ENCODE measurements at places on chromosomes 7 and 10.

DNA sequence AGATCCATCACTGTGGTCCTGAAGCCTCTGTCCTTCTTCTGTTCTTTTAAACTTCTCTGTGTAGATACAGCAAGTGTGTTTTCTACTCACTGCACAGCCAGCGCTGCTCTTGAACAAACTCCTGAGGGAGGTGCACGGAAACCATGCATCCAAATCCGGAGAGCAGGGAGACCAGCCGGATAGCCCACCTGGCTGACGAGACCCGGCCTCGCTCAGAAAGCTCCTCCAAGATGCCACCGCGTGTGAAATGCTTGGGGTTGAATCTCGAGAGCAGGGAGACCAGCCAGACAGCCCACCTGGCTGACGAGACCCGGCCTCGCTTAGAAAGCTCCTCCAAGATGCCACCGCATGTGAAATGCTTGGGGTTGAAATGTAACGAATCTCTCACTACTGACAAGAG lies 602.0 kb downstream of the PTPRN2 start:
- no peak for DNase-seq

- no peak for DNase-seq
These were observed 122.0 kb upstream of the LAMB4 start for GRCh38 chr7:108252177-108252576.

DNA sequence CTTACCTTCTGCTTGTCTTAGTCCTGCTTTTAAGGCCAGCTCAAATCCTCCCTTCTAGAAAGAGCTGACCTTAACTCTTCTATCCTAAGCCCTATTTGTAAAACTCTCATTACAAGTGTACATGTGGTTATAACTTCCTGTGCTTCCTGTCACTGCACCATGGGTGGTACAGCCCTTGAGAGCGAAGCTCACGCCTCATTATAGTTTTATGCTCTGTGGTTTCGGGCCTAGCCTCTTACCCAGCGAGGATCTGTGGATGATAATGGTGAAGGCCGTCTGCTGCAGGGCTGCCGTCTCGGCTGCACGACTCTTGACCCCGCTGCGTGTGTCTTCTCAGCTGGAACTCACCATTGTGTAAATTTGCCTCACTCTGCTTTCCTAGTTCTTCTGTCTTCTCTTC lies 74.6 kb downstream of the CUL1 start:
- no peak for DNase-seq

DNA sequence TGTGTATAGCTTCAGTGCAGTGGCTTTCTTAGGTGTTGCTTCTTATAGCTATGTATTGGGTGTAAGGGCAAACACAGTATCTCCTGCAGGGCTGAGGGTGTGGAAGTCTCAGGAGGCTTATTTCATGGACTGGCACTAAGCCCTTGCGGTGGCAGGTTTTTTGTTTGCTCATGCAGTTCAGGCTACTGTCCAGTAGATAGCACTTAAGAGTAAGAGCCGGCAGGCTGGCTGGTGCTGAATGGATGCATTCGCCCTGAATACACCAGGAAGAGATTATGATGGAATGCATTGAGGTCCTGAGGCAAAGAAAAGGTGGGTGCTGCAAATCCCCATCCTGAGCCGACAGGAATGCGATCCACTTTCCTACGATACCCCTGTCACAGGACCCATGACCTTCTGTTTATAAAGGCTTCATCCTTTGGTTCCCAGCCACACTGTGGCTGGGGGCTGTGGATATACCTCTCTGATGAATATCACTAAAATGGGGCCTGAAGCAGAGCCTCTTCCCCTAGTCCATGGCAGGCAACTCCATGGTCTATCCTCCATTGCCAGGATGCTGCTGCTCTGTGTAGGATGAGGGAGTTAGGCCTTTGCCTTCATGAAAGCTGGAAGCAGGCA lies 44.9 kb downstream of the ANXA8 start:
- peak; percentile 55 for DNase-seq

DNA sequence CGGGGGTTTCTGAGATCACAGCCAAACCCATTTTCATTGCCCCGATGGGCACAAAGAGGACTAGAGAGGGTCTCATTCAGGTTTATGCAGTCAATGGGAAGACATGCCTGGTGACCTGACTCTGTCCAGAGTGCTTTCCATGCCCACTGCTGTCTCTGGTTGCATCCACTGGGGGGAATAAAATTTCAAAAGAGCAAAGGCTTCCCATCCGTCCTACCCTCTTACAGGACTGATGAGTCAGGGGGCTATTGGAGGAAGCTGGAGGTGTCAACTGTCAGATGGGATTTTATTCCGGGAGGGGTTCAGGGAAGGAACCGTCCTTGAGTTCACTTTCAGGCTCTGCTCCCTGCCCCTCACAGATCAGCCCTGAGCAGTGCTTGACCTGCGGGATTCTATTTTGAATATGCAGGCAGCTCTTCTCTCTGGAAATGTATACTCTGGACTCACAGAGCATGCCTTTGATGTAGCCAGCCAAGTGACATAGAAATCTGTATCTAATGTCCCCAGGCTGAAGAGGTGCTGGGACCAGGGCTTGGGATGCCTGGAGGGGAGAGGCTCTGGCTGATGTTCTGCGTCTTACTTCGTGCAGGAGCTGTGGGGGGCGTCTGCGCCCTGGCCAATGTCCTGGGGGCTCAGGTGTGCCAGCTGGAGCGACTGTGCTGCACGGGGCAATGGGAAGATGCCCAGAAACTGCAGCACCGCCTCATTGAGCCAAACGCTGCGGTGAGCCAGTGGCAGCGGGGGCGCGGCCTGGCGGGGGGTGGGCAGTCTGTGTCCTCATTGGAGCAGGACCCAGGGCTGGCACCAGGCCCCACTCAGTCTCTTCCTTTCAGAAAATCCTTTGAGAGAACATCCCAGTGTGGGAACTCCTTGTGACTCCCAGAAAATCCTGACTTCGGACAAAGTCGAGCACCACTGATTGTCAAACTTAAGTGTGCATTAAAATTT lies 12.0 kb downstream of the C10orf62 start:
- DNase-seq = no peak

GRCh38 chr10:100579261-100580090 lies 43.7 kb downstream of the HIF1AN start:
- no peak for DNase-seq

DNA sequence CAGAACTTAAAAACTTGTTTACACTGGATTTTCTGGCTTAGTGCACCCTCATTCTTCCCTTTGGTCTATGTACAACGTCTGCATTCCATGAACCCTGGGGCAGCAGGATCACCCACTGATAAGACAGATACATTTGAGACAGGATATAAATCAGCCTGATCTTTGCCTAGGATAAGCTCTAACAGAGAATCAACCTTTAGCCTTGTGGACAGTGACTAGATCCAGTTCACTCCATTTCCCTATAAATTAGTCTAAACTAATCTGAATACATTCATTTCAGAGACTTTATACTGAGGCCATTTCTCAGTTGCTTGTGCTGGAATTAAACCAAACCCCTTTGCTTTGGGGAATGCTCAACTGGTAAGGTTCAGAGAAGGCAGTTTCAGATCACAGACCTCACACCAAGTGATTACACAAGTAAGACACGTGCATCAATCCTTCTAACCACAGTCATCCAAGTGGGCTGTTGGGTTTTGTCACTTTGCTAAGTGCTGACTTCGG lies 639.8 kb upstream of the FZD8 start:
- no peak for DNase-seq

DNA sequence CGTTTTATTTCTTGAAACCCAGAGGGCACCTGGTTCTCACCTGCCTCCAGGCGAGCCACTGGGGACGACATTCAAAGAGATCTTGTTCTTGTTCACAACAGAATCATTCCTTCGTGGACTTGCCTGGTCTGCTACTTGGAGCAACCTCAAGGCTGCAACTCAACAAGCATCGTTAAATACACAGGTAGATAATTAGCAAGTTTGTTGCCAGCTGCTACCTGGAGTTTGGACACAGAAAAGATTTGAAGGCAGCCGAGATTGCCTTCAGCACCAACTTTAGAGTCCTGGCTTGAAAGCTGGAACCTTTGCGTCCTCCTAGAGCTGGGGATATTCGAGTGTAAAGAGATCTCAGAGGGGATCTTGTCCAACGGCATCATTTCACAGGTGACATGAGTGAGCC lies 89.6 kb upstream of the C7orf33 start:
- no peak for DNase-seq

DNA sequence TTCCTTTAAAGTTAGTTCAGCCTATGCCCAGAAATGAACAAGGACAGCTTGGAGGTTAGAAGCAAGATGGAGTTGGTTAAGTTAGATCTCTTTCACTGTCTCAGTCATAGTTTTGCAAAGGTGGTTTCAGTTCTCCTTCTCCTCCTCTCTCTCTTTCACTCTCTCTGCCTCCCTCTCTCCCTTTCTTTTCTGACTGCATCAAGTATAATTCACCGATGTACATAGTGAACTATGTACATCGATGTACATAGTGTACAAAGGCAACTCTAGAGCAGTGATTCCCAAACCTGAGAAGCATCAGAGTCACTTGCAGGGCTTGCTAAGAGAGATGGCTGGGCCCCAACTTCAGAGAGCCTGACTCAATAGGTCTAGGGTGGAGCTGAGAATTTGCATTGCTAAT lies 1259.7 kb downstream of the TYW1 start:
- DNase-seq = no peak

DNA sequence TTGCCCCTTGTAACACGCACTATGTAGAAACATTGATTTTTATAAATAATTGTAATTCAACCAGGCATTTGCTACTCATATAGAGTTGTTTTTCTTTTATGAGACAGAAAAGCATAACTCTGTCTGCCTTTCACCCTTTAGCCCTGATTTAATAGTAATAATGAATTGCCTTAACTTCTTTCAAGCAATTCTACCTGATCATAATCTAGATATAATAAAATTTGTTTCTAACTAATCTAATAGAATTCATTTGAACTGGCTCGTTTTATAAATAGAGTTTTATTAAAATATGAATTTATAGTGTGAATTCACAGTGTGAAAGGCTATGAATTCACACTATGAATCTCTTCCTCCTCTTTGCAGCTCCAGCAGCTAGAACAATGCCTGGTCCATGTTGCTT lies 184.1 kb upstream of the PTN start:
- DNase-seq = no peak

DNA sequence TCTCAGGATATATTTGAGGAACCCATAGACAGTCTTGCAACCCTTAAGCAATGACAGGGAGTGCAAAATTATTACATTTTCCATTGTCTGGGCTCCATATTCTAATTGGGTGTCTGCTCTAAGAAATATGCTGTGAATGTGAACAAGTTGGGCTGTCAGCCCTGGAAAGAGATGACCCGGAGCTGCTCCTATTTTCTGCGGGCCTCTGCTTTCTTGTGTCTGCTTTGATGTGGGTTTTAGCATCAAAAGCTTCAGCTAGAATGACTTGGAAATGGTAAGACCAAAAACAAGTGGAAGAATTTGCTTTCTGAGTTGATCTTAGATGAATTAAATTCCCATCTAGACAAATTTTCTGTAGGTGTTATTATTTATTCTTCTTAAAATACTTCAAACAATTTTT lies 343.6 kb upstream of the IGFBP3 start:
- no peak for DNase-seq

DNA sequence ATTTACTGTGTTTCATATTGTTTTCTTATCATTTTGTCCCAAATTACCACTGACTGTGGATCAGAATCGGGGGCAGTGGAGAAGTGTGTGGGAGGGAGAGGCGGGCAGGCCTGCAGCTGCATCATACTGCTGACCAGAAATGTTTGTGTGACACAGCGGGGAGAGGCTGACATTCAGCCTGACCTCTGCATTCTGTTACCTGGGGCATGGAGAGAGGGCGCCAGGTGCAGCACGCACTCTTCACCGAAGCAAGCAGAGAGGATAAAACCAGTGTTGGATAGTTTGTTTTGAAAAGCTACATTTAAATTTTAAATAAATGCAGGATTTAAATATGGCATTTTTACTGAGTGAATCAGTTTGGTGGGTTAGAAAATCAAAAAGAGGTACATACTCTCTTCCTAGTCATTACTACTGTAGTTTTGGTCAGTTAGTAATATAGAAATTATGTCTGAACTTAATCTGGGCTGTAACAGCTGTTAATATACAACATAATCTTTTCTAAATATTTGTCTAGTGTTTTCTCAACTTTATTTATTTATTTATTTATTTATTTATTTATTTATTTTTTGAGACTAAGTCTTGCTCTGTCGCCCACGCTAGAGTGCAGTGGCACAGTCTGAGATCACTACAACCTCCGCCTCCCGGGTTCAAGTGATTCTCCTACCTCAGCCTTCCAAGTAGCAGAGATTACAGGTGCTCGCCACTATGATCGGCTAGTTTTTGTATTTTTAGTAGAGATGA lies 8.8 kb upstream of the STMP1 start:
- DNase-seq = no peak

- DNase-seq = no peak
These were observed 75.3 kb downstream of the GAD2 start for GRCh38 chr10:26291721-26292480.

- DNase-seq = no peak
These were observed 492.9 kb downstream of the PTPRN2 start for GRCh38 chr7:158094671-158095226.

DNA sequence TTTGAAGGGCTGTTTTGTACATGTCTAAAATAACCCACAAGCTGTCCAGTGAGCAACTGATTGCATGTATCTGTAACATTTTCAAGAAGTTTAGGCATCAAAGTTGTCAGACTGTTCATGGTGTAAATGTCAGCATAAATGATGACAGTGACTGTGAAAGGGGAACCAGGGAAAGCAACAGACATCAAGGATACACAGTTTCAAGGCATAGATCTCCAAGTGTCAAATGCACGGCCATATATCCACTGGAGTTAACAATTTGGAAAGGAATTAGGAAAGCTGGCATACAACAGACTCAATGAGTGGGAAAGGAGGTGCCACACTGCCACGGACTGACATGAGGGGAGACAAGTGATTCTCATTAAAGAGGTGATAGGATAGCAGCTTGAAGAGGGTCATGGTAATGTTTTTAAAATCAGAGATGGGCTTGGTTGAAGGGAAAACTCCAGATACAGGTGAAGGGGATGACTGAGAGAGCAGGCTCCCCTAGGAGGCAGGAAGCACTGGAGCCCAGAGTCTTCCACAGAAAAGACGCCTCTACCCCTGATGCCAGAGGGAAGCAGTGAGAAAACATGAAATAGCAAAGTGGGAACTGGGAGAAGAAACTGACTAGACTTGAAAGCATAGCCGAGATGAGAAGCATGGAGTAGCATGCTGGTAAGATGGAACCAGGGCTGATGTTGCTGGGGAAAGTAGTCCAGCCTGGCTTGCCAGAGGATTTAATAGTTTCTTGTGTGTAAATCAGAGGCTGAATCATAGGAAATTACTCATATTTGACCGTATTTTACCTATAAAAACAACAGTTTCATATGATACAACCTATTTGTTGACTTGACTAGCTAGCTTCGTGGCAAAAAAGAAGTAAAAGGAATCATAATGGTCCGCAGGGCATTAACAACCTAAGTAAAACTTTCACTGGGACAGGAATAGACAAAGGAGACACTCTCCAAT lies 18.6 kb downstream of the NSMCE4A start:
- no peak for DNase-seq

DNA sequence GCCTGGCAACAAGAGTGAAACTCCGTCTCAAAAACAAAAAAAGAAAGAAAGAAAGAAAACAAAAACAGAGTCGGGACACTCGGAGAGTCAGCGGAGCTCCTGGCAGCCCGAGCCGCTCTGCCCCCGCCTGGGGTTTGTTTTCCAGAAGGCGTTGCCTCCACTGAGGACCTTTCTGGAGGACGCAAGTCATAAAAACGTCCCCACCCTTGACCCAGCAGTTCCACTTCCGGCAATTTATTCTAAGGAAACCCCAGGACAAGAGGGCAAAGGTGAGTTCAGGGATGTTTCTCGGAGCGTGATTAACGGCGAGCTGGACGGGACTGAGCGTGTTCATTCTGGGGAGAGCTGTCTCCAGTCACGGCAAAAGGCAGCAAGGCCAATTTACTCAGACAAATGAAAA lies 27.0 kb upstream of the SUN1 start:
- DNase-seq = peak; percentile 81

Data from transverse colon (tissue), 4 donors.